Large intestine (tissue), 12 donors: ENCODE measurements at places on chromosomes 7 and 10.

GRCh38 chr7:51335057-51335456 lies 18.4 kb upstream of the COBL start:
- no peak for DNase-seq

GRCh38 chr7:135193615-135194081 lies 17.7 kb downstream of the WDR91 start:
- DNase-seq, result no peak

GRCh38 chr7:40306025-40306424 lies 171.2 kb downstream of the SUGCT start:
- no peak for DNase-seq

- DNase-seq, result no peak
These were observed 309.8 kb downstream of the ADK start for GRCh38 chr10:74460812-74461211.

DNA sequence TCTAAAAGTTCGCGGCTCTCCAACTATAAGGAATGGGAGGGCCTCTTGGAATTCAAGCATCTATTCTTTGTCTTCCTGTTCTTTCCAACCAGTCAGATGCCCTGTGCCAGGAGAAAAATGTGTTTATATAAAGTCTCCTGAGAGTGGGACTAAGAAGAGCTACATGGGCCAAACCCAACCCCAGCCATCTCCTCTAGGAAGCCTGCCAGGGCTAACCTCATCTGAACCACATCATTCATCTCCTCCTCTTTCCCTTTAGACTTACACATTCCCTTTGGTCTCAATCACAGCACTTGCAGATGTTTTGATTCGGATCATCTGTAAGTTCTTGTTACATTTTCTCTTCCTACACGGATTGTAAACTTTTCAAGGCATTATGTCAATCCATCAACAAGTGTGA lies 62.6 kb downstream of the DOCK4 start:
- DNase-seq, result no peak

- DNase-seq, result no peak
These were observed 188.8 kb downstream of the PARD3 start for GRCh38 chr10:34626158-34626880.

DNA sequence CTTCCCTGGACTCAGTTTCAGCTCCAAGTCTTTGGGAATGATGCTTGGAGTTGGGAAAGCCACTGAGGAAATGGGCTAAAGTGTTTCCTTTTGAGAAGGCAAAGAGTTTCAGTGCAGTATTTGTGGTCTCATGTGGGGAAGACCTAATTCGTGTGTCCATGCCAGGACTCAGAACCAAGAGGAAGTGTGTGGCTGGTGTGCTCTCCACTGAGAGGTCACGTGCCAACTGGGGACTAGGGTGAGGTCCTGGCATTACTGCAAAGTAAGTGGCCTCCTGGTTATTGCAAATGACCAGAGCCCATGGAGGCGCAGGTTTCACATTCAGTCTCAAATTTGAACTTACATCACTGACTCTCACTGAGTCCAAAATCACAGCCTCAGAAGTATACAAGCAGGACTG lies 48.6 kb upstream of the ITPRID1 start:
- no peak for DNase-seq

GRCh38 chr7:137642472-137642871 lies 204.3 kb downstream of the DGKI start:
- no peak for DNase-seq
